ENCODE measurements at places on chromosomes 1 and 21.

DNA sequence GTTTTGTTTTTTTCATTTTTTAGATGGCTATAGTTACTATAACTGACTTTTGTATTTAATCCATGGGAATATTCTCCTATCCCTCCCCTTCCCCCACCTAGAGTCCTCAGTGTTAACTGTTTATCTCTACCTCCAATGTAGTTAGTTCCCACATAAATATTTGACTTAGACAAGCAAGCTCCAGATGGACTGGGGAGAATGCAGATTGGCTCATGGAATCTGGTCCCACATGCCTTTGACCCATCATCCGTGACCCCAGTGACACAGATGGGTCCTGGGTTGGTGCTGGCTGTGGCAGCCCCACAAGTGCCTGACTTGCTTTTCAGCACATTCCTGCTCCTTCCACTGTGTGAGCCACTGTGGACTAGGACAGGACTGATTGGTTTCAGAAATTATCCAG, 41.8 kb downstream of the ATP2B4 start:
- no peak for DNase-seq

DNA sequence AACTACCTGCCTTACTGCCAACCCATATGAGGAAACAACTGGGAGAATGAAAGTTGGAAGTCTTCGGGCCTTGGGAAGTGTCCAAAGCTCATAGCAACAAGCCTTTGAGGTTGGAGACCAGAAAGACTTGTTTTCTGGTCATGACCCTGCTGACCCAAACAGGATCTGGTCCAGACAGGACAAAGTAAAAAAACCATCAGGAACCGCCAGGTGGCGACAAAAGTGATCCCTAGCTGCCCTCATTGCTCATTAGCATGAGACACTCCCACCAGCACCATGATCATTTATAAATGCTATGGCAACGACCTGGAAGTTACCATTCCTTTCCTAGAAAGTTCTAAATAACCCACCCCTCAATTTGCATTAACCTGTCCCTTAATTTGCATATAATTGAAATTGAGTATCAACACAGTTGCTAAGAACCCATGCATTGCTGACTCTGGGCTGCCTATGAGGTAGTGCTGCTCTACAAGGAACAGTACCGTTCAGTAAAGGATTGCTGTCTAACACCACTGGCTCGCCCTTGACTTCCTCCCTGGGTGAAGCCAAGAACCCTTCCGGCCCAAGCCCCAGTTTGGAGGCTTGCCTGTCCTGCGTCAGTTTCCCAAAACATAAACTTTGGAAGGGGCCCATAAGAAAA, 89.0 kb downstream of the URB2 start:
- no peak for DNase-seq

- DNase-seq = no peak
Measured at GRCh38 chr1:151145304-151146071, 943 bp downstream of the SEMA6C start.

DNA sequence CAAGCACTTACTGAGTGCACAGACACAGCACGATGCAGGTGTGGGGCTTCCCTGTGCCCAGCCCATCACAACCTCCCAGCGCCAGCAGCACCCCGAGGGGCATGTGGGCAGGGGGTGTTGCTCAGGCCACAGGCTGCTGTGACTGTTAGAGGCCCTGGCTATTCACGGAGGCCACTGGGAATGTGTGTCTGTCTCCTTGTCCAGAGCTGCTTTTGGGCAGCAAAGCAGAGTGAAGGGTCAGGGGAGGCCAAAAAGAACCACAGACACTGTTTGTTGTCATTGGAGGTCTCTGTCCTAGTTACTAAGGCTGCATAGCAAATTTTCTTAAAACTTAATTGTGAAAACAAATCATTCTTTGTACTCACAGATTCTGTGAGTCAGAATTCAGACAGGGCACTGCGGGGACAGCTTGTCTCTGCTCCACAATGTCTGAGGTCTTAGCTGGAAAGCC, 49.6 kb downstream of the TNFRSF8 start:
- DNase-seq = no peak

DNA sequence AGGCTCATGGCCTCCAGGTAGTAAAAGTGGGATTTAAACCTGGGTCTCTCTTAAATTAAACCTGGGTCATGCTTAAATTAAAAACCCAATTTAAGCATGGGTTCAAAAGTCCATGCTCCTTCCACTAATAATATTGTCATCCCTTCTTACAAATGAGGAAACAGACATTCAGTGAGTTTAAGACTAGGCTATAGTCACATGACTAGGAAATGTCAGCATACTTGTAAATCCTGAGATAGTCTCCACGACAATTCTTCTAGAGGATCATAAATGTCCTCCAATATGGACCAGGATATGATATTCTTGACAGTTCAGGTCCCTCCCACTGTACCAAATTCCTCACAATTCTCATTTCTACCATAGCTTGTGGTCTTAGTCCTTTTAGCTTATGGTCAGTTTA, 10.5 kb upstream of the IGFN1 start:
- no peak for DNase-seq

DNA sequence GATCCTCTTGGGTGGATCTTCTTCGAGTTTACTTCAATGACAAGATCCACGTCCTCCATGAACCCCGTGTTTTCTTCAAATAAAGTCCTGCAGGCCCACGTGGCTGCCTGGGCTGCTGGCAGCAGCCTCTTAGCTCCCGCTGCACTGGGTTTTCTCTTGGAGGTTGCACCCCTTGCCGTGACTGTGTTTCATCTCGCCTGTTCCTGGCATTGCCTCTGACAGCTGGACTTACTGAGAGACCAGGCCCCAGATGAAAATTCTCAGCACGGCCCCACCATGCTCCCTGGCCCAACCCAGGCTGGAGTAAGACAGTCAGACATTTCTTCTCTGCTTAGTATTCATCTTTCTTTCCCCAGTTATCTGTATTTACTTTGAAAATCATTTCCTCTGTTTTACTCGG, 274.8 kb upstream of the RUNX1 start:
- DNase-seq = no peak

DNA sequence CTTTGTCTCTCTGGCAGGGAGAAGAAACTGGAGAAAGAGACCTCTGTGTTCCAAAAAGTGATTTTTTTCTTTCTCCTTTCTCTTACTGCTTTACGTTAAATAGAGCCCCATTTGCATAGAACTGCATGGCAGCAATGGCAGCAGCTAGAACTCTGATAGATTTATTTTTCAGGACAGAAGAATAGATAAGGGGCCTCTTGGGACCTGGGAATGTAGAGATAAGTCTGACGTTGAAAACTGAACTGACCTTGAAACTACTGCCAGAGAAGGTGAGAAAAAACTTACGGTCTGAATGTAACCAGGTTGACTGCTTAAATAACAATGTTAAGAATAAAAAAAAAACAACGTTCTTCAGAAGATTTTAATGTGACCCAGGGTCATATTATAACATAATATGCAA, 25.4 kb upstream of the B3GALT5 start:
- no peak for DNase-seq

GRCh38 chr1:223670458-223671159, 5.1 kb upstream of the CAPN8 start:
- no peak for DNase-seq

DNA sequence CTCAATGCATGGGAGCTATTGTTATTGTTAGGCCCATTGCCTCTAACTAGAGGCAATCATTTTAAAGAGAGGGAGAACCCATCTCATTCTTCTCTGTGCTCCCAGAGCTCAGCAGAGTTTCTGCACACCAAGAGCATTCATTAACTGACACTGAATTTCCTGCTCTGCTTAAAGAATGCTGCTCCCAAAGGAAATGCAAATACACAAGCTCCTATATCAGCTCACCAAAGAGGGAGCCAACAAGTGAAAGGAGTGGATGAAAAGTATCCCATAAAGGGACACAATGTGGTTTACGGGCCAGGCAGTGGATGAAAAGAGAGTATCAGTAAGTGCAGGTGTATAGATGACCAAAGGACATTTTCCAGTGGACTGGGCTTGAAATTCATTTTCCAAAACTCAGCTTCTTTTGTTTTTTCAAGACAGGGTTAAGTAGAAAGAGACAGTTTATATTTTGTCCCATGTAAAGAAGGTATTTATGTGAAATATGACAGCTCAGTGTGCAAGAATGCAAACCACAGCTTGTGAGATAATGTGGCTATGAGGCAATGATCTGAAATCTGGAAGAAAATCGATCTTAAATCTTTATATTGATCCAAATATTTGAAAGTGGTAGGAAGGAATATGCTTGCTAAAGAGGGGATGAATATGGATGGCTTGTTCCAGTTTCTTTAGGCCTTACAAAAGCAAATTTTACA, 207.7 kb upstream of the CAMK1G start:
- DNase-seq = peak; percentile 64

GRCh38 chr1:2204415-2205190, 10.0 kb upstream of the FAAP20 start:
- DNase-seq = no peak

DNA sequence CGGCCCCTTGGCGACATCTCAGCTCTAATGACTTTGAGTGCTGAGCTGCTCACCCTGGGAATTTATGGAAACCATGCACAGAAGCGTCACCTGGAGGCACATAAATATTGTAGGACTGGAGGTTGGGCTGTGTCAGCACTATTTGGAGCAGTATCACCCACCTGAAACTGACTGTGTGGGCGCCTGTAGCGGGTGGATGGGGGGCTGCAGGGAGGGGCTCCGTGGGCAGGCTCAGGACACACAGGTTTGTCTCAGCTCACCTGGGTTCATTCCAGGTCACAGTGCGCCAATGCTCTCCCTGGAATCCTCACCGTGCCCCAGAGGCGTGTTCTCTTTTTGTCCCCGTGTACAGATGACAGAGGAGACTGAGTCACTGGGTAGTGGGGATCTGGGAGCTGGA, 74.8 kb upstream of the ACTL8 start:
- DNase-seq = no peak

DNA sequence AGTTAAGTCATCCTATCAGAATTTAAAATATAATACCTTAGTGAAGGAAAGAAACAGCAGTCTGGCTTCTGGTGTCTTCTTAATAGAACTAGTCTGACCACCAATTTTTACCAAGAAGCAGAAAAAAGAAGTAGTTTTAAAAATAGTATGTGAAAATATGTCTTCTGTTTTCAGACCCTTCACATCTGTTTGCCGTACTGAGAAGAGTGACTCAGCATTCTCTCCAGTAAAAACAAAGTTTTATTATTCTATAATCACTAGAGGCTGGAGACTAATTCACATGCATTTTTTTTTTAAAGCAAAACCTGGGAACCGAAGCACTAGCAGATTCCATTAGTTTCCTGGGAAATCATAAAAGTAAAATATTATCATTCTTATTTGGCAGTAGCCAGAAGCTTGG, 163.8 kb downstream of the COL24A1 start:
- DNase-seq = peak; percentile 63

DNA sequence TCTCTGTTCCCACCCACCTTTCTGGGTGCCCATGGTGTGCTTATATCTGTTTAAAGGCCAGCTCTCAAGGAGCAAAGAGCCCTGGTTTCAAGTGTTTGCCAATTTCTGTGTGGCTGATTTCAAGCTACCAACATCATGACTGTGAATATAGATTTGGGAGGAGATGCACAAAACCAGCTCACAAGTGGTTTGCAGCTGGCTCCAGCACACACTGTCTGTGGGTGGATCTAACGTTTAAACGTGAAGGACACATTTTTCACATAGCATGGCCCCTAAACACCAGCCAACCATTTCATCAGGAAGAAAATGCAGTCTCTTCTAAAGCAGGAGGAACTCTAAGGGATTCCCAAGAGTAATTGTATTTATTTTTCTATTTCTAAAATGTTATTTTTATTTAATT, 65.2 kb downstream of the FCRL5 start:
- DNase-seq = no peak

GRCh38 chr1:84803604-84804003, 89.4 kb downstream of the LPAR3 start:
- no peak for DNase-seq

GRCh38 chr1:50620680-50621329, 197.6 kb upstream of the DMRTA2 start:
- DNase-seq = no peak

DNA sequence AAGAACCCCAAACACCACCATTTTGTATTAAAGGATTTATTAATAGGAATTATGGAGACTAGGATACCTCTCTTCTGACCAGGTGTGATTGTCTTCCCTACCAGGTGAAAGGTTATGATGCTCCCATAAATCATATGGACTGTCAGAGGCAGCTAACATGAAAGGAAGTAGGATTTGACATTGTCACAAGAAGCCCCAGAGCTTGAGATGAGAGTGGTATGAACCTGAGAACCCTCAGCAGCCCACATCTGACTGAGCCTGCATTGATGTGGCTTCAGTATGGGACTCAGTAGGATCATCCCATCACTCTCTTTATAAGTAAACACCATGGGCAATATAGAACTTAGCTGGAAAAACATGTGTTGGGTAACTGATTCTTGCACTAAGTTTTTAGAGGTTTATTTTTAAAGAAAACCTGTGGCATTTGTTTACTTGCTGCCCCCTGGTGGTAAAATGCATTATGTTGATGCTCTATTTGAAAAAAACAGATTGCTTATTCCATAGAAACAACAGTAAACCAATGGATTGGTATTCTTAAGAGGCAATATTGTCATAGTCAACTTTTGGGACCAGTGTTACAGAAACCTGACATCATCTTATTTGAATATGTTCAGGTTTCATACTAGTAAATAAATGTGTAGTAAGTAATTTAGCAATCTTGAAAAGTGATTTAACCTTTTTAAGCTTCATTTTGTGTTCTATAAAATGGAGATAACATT, 16.6 kb upstream of the CACYBP start:
- no peak for DNase-seq

- no peak for DNase-seq
Measured at GRCh38 chr1:119871881-119872280, 24.4 kb downstream of the ADAM30 start.

DNA sequence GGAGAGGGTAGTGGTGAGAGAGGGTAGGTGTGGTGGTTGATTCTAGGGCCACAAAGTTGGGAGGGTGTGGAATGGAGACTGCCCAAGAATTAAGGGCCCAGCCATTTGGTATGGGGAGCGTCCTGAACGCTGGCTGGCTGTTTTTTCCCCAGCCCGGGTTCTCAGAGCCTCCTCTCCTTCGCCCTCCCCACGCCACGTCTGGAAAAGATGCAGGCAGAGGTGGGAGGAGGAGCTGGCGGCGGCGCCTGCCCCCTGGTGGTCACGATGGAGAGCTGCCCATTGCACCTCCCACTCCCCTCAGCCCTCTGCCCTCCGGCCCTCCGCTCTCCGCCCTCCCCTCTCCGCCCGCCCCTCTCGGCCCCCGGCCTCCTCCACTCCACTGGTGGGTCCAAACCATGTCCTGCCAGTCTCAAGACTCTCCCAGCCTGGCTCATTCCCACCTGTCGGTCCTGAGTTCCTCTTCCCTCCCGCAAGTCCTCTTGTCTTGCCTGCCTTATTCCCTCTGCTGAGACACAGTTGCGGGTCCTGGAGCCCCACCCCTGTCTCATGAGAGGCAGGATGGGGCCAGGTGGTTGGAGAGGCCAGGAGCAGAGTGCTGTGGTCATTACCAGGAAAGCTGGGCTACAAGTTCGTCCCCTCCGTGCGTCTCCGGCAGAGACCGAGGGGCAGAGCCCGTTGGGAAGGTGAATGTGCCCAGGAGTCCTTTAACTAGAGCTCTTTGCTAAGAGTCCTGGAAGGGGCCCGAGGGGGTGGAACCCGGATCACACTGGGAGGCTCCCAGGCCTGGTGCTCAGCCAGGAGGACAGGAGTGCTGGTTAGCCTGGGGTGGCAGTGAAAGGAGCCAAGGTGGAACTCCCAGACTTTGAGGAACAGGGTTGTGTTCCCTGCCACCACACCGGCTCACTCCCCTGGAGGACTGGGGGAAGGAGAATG, 22.6 kb downstream of the ETNK2 start:
- peak; percentile 15 for DNase-seq

- no peak for DNase-seq
Measured at GRCh38 chr21:36047139-36047538, 13.2 kb downstream of the SETD4 start.
